ENCODE measurements at places on chromosomes 5 and 9. TPM values are rescaled to one million over a fixed set of nuclear protein-coding genes. Genes with fewer than 3 reads are reported as not detected.

GRCh38 chr5:72552041-72552557 is 44.9 kb upstream of the ZNF366 start:
- DNase-seq: no peak

GRCh38 chr9:124329206-124329792 is 71.5 kb downstream of the NEK6 start:
- no peak for DNase-seq

DNA sequence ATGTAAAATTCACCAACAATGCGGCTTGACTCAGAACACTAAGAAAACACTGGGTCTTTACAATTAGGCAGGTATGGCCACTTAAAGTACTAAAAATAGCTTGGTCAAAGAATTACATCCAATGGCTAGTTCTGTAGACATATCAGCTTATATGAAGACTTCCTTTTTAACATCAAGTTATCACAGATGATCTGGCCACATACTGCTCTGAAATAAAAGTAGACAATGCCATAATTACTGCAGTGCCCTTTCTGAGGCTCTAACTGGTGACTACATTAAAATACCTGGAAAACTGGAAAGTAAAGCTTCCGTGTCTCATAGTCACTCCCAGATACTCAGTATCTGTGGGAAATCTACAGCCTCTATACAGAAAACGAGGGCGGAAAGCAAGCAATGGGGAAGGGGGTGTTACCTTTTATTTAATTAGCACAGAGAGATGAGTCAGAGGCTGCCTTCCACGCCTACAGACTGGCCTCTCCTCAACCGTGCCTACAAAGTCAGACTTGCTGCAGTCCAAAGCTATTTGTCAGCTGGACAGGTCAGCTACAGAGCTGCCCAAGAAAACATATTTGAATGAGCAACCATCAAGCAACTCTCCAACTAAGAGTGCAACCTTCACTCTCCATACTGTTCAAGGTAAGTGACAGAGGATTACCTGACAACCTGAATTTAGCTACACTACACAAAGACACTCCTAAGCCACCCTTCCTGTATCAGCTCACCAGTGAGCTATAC is 8.7 kb downstream of the SERINC5 start:
- peak; percentile 36 for DNase-seq

GRCh38 chr9:131275332-131276093 is 797 bp downstream of the FAM78A start:
- DNase-seq: no peak

Gene LCN15
- not detected for total RNA-seq

Gene MGAT4B
- total RNA-seq: 70.7 TPM

Gene PCDHGA11
- 4.9 TPM for total RNA-seq
